ENCODE measurements at places on chromosomes 2 and 18.

DNA sequence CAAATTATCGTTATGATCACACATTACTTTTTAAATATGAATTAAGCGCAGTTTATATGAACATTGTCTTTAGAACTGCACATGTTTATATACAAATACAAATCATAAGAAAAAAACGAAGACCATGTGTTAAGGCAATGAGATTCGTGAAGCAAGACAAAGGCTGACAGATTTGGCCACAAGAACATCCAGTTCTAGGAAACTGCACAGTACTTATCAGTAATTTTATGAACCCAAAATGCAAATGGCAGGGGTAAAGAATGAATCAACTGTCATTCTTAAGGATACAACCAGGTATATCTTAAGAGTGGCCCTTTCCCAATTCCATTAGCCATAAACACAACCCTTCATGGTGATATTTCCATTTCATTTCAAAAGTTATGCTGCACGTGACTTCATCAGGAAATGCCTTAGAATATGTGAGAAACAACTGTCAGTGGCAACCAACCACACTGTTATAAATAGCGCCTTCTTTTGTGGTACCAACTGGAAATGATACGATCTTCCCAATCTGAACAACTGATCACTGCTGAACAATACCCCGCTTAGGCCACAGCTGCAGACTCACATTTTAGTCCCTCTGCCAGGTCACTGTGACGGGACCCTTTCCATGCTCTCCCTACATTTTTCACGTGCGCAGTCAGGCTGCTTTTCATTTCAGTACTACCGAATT lies 144.9 kb downstream of the L3MBTL4 start:
- DNase-seq, result no peak

- DNase-seq, result no peak
Observed at GRCh38 chr2:172863341-172863740, 127.7 kb downstream of the RAPGEF4 start.

DNA sequence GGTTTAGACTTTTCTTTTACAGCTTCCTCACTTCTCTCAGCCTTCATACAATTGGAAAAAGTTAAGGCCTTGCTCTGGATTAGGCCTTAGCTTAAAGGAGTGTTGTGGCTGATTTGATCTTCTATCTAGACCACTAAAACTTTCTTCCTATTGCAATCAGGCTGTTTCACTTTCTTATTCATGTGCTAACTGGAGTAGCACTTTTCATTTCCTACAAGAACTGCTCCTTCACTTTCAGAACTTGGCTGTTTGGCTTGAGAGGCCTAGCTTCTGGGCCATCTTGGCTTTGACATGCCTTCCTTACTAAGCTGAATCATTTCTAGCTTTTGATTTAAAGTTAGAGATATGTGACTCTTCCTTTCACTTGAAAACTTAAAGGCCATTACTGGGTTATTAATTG lies 114.3 kb downstream of the ARHGEF4 start:
- no peak for DNase-seq

GRCh38 chr2:175025946-175026345 lies 20.8 kb upstream of the CHN1 start:
- DNase-seq, result no peak

DNA sequence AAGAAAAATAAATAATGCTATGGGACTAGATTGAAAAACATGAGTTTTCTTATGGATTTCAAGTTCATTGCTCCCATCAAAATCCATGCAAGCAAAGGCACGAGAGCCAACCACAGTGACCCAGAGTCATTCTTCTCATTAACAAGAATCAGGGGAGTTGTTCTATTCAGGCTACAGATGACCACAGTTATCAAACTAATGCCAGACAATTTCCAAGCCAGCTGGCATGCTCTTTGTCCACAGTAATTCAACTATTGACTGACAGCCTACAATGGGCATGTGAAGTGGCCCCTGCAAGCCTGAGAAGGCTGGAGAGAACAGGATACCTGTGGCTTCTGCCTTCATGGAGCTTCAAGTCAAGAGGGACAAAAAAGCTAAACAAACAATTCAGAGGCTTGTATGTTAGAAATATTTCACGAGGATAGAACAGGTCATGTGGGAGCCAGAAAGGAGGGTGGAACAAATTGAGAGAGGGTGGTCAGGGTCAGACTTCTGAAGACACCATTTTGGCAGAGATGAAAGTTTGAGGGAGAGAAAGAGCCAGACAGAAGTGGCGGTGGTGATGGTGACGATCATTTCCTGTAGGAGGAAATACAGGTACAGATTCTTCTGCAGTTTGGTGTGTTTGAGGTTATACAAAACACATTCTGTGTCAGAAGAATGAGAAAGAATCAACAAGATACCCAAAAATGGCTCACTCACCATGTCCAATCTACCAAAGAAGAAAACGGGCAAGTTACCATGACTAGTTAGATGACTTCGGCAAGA lies 732.4 kb downstream of the RNF144A start:
- no peak for DNase-seq

DNA sequence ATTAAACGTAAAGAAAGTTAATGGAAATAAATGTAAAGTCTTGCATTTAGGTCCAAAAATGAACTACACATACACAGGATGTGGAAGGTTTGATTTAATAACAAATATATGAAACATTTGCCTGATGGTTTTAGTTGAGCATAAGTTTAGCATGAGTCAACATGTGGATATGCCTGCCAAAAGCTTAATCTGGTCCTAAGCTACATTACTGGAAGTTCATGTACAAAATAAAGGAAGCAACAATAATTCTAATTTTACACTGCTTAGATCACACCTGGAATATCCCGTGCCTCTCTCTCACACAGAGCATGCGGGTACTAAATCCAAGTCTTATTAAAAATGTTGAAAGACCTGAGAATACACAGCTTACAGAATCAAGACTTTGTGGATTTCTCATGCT lies 276.5 kb upstream of the NRP2 start:
- no peak for DNase-seq

GRCh38 chr18:78713726-78714125 lies 265.9 kb upstream of the SALL3 start:
- no peak for DNase-seq

- no peak for DNase-seq
Observed at GRCh38 chr2:61961231-61961901, 55.9 kb downstream of the COMMD1 start.

DNA sequence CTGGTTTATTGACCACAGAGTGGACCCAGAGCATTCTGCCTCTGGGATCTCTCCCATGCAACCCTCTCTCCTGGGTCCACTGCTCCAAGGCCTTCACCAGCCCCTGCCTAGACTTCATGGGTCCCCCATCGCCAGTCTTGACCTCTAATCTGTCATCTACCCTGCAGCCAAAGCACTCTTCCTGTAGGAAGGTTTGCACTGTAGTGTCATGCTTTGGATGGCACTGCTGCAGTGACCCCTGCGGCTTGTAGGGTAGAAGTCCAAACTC lies 41.7 kb downstream of the MYO7B start:
- DNase-seq, result no peak

DNA sequence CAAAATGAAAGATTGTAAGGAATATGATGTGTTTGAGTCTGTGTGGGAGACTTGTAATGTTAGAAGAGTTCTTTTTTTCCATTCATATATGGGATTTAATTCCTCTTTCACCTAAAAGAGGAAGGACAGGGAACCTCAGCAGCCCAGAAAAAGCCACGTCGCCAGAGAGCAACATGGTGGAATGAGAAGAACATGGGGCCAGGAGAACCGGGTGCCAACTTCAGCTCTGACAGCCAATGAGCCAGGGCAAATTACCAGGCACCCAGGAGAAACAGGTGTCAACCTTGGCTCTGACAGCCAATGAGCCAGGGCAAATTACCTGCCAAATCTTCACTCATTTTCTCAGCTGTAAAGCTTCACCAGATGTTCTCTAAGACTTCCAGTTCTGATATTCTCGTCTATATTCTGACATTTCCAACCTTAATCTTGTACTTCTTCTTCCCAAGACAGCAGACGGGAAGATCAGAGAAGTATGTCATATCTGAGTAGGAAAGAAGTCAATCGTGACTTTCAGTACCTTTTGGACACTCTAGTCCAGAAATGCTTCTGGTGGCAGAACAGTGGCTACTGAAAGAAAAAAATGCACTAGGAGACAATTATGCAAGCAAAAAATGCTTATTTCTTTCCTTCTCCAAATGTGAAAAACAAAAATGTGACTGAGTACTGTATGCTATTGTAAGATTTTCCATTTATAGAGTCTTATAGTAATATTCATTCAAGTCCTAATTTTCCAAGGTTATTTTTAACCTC lies 79.2 kb upstream of the COL5A2 start:
- no peak for DNase-seq

DNA sequence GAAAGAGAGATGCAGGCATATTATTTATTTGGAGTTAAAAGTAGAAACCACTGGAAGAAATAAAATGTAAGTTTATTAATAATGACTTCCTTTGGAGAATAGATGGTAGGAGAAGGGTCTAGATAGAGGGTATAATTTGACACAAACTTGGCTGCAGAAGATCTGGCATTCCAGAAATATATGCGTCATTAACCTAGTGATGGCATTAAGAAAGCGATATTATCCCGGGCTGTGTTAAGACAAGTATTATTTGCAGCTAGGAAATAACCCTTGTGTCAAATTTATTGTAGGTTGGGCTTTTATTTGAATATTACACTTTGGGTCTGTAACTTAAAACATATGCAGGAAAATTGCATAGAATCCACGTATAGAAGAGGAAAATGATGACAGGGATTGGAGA lies 389.5 kb downstream of the MTX2 start:
- DNase-seq, result no peak

Measured in nephron progenitor cell (in vitro differentiated cells).